ENCODE measurements at places on chromosomes 6 and 20. TPM values are rescaled to one million over a fixed set of nuclear protein-coding genes. Genes with fewer than 3 reads are reported as not detected.
A peak's percentile ranks its signal among the peaks of the same experiment; 100 is the strongest.

The WFDC13 gene
- not detected for total RNA-seq

The TGM3 gene
- total RNA-seq: not detected

The ZNF343 gene
- total RNA-seq: 10.3 TPM

The RAET1L gene
- total RNA-seq: not detected

The GRIK2 gene
- total RNA-seq: not detected

The NHLRC1 gene
- total RNA-seq: not detected

GRCh38 chr20:44336725-44337380 is at the start of gene R3HDML:
Gene R3HDML, plus strand, starts transcription at chr20:44337043. Its CDS starts 115 bp downstream, at chr20:44337158.
- no peak for DNase-seq
- H3K36me3 ChIP-seq: no peaks in the 10 kb centered on the region
- H3K4me1 ChIP-seq: no peaks in the 10 kb centered on the region
- no peak within 1 kb of the TSS for H3K27ac ChIP-seq

DNA sequence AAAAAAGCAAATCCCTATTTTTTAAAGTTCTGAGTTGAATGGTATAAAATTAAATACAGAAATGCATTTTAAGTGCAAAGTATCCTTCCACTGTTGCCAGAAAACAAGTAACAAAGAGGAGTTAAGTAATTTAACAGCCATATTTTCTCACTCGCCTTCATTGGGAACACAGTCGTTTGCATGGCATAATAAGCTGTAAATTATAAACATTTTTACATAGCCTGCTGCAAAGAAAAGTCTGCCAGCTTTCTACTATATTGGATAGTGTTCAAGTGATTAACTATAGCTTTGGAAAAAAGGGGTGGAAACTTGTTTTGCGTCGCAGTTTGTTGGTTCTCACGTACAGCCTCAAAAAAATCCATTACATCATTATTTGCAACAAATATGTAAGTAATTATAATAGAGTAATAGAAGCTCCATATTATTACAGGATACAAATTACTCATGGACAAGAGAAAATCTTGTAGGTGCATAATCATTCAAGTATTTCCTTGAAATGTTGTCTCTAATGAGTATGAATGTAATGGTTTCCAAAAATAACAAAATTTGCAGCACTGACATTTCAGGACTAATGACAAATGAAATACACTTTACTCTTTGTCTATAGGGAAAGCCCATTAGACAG is 139.3 kb downstream of the PDSS2 start:
- no peaks in the 10 kb centered on the region for H3K27me3 ChIP-seq
- no peak for DNase-seq
- H3K4me3 ChIP-seq: no peak overlapping the region
- H3K4me1 ChIP-seq: peaks cover 9% of the 10 kb centered on the region
- H3K36me3 ChIP-seq: no peaks in the 10 kb centered on the region

DNA sequence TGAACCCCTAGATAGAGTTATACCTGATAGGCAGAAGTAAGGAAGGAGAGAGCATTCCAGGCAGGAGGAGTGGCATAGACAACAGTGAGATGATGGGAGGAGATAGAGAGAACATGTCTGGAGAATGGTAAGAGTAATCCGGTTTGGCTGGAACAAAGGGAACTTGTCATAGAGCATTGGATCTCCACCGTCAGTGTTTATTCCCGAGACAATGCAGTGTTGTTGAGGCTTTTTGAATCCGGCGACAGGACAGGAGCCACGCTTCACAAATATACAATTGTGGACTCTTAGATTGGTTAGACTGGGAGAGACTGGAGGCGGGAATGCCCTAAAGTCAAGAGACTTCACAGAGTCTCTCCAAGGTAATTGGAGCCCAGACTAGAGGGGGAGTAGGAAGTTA is 119.8 kb downstream of the ANKS1A start:
- peaks cover 16% of the 10 kb centered on the region for H3K4me1 ChIP-seq
- H3K4me3 ChIP-seq: no peak overlapping the region
- no peak for DNase-seq

- peaks cover 40% of the 10 kb centered on the region for H3K27me3 ChIP-seq
- no peak for DNase-seq
- no peak overlapping the region for H3K4me3 ChIP-seq
Measured at GRCh38 chr6:28580475-28580874, 54.8 kb downstream of the GPX5 start.

- no peaks in the 10 kb centered on the region for H3K27me3 ChIP-seq
- no peaks in the 10 kb centered on the region for H3K36me3 ChIP-seq
- H3K4me1 ChIP-seq: no peaks in the 10 kb centered on the region
- no peak for DNase-seq
Measured at GRCh38 chr20:19589787-19590362, 168.2 kb upstream of the RIN2 start.

DNA sequence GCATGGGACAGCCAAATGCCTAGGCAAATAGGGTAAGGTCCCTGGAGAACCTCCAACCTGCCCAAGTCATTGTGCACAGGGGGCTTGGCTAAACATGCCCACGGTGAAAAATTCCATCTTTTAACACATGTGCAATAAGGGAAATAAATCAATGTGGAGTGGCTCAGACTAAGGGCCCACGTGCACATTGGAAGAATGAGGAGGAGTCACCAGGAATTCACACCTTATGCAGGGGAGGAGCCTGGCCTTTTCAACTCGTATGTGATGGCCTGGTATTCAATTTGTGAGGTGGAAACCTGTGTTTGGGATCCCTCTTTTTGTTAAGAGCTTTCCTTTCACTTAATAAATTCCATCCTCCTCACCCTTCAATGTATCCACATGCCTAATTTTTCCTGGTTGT is 12.6 kb downstream of the C6orf52 start:
- H3K27ac ChIP-seq: no peak overlapping the region
- no peaks in the 10 kb centered on the region for H3K27me3 ChIP-seq
- peaks cover 5% of the 10 kb centered on the region for H3K36me3 ChIP-seq
- no peak overlapping the region for H3K4me3 ChIP-seq

GRCh38 chr6:46207174-46207573 is 36.4 kb upstream of the ENPP5 start:
- H3K4me1 ChIP-seq: no peaks in the 10 kb centered on the region
- no peak for DNase-seq
- H3K4me3 ChIP-seq: no peak overlapping the region

- H3K36me3 ChIP-seq: peaks cover 18% of the 10 kb centered on the region
- H3K27me3 ChIP-seq: peaks cover 2% of the 10 kb centered on the region
- peak overlapping the region; percentile 83 for H3K27ac ChIP-seq
- no peak for DNase-seq
- peaks cover 37% of the 10 kb centered on the region for H3K4me1 ChIP-seq
Measured at GRCh38 chr20:62120990-62121775, 1.1 kb upstream of the LSM14B start.

DNA sequence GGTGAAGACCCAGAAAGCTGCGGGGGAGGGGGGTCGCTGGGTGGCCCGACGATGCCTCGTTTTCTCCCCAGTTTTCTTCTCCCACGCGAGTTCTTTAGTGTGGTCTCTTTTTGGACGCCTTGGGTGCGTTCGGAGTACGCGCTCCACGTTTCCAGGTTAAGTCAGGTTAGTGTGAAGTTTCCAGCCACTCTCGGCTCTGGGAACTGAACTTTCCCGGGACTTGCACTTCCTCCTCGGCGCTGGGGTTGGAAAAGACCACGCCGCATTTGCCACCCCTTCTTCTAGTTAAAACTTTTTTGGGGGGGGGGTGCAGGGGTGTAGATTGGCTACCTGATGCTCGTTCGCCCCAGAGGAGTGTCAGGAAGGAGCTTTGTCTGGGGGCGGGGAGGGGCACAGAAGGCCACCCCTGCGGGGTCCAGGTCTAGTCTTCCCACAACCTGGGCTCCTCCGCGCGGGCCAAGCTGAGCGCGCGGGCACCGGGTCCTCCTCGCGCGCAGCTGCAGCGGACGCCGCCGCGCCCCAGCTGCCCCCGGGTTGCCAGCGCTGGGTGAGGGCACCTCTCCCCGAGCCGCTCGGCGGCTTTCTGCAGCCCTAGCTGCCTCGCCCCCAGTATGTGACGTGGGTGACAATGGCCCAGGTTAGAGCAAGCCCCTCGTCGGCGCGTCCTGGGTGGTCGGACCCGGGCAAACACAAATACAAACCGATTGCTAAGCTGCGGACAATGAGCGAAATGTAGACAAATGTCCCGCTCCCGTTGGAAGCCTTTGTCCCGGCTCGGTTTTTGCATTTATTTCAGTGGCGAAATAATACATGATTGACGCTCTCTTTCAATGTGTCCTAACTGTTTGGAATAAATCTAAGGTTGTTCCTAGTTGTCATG is 1.7 kb upstream of the NKX2-2 start:
- H3K4me1 ChIP-seq: peaks cover 13% of the 10 kb centered on the region
- no peak overlapping the region for H3K4me3 ChIP-seq
- peaks cover 3% of the 10 kb centered on the region for H3K36me3 ChIP-seq
- H3K27me3 ChIP-seq: peaks cover 84% of the 10 kb centered on the region

GRCh38 chr6:21426841-21427490 is 166.6 kb upstream of the SOX4 start:
- no peak overlapping the region for H3K27ac ChIP-seq
- H3K27me3 ChIP-seq: peaks cover 24% of the 10 kb centered on the region
- no peaks in the 10 kb centered on the region for H3K36me3 ChIP-seq

GRCh38 chr6:18327626-18328025 is 59.5 kb upstream of the RNF144B start:
- peaks cover 9% of the 10 kb centered on the region for H3K4me1 ChIP-seq
- DNase-seq: no peak
- H3K27ac ChIP-seq: no peak overlapping the region
- peaks cover 4% of the 10 kb centered on the region for H3K27me3 ChIP-seq
- no peaks in the 10 kb centered on the region for H3K36me3 ChIP-seq
- H3K4me3 ChIP-seq: no peak overlapping the region

DNA sequence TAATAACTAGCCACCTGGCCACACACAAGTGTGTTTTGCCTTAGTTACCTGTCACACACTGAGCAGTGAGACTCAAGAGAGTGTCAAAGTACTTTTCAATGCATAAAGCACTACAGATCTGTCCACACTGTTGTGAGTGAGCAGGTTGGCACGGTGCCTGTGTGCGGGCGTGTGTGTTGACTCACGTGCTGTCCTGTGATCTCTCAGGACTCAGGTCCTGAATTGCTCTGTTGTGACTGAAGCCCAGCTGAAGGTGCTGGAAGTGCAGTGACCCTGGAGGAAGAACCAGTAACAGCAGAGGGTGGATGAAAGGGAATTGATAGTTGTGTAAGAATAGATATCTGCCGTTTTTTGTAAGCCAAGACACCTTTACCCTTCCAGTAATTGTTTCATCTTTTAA is 18.3 kb downstream of the SLC16A10 start:
- no peak overlapping the region for H3K4me3 ChIP-seq
- H3K27me3 ChIP-seq: peaks cover 8% of the 10 kb centered on the region
- DNase-seq: no peak
- peaks cover 15% of the 10 kb centered on the region for H3K36me3 ChIP-seq

DNA sequence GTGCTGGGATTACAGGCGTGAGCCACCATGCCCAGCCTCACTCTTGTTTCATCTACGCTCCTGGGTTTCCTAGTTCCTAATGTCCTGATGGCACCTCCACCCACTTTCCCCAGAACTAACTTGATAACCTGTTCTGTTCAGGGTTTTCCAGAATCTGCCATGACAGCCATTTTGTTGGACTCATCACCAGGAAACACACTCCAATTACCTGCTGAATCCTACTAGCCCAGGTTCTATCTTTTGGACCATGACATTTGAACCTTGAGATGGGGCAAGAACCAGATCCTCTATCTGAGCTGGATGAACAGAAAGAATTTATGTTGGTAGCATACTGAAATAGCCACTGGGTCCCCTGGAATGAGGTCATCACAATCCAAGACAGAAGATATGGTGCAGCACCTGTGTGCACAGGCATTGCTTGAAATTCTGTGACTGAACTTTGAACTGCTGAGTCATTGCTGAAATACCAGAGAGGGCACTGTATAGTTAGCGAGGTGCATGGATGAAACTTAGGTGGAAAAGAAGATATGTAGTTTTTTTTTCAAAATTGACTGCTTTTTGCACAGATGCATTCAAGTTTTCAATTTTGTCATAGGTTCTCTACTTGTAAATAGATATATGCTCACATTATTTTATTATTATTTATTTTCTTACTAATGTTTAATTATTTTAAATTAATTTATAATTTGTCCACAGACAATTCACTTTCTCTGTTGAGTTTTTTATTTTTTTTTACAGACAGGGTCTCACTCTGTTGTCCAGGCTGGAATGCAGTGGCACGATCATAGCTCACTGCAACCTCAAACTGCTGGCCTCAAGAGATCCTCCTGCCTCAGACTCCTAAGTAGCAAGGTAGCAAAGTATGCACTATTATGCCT is 42.8 kb upstream of the TASP1 start:
- H3K27me3 ChIP-seq: peaks cover 20% of the 10 kb centered on the region
- no peak overlapping the region for H3K4me3 ChIP-seq
- H3K4me1 ChIP-seq: peaks cover 10% of the 10 kb centered on the region
- DNase-seq: no peak

- no peaks in the 10 kb centered on the region for H3K4me1 ChIP-seq
- H3K27me3 ChIP-seq: peaks cover 9% of the 10 kb centered on the region
- no peaks in the 10 kb centered on the region for H3K36me3 ChIP-seq
- no peak for DNase-seq
- no peak overlapping the region for H3K27ac ChIP-seq
Measured at GRCh38 chr6:47407300-47408281, 70.0 kb upstream of the CD2AP start.

DNA sequence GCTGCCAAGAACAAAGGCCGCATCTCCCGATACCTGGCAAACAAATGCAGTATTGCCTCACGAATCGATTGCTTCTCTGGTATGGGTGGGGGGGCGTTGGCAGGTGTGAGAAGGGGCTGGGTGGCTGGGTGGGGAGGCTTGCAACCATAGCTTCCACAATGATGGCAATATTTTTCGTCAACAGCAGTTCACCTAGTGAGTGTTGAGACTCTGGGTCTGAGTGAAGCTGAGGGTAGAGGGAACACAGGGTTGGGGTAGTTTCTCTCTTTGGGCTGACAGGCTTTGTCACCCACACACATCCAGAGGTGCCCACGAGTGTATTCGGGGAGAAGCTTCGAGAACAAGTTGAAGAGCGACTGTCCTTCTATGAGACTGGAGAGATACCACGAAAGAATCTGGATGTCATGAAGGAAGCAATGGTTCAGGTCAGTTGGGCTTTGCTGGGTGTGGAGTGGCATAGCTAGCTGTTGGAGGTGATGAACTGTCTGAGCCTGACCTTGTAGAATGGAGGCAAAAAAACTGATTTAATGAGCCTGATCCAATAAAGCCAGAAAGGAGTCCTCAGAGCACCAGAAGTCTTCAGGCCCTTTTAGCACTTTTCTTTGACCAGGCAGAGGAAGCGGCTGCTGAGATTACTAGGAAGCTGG is 4.2 kb downstream of the NOP56 start:
- H3K4me1 ChIP-seq: peaks cover 37% of the 10 kb centered on the region
- peaks cover 65% of the 10 kb centered on the region for H3K36me3 ChIP-seq
- H3K4me3 ChIP-seq: no peak overlapping the region
- peak overlapping the region; percentile 27 for H3K27ac ChIP-seq

- peak; percentile 73 for DNase-seq
- H3K36me3 ChIP-seq: peaks cover 7% of the 10 kb centered on the region
- H3K4me1 ChIP-seq: peaks cover 51% of the 10 kb centered on the region
- peak overlapping the region; percentile 10 for H3K4me3 ChIP-seq
- H3K27me3 ChIP-seq: peaks cover 3% of the 10 kb centered on the region
Measured at GRCh38 chr6:53735896-53736295, 58.9 kb upstream of the LRRC1 start.
